ENCODE measurements at places on chromosomes 12 and 14.

DNA sequence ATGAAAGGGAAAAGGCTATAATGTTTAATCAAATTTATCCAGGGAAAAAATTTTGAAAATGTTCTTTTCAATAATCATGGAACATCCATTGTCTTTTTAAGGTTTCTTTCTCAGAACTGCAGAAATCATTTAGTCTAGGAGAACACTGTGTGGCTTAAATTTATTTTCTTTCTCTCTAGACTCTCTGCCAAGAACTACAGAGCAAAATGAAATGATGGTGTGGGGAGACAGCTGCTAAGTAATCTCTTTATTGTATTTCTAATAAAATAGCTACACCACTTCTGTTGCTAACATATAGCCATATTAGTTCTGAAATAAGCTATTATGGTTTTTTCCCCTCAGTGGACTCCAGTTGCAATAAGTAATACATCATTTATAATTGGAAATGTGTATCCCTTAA is 120.9 kb downstream of the EFCAB11 start:
- no peak for DNase-seq

GRCh38 chr12:21751517-21751916 is 23.0 kb downstream of the KCNJ8 start:
- no peak for DNase-seq

- DNase-seq, result no peak
Observed at GRCh38 chr14:60756847-60757246, 22.3 kb downstream of the MNAT1 start.

- DNase-seq, result no peak
Observed at GRCh38 chr12:116318576-116319232, 41.2 kb upstream of the MED13L start.

GRCh38 chr12:74401035-74401434 is 136.6 kb upstream of the ATXN7L3B start:
- DNase-seq, result no peak

DNA sequence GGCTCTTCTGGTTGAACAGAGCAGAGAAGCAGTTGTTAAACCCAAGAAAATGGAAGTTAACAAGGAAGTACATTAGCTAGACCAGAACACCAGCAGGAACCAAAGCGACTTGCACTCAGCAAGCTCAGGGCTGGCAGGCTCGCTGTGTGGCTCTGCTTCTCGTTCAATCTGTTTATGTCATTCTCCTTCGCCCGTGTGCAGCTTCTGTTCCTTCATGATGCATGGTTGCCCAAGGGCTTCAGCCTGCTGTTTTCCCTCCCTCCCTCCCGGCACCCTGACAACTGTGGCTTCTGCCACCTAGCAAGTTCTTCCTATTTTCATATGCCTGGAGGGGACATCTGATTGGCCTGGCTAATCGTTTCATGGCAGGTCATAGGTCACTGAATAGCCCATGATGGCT is 25.3 kb downstream of the PIGH start:
- DNase-seq, result no peak

- DNase-seq, result peak; percentile 61
Observed at GRCh38 chr14:34043627-34044372, 92.9 kb upstream of the EGLN3 start.

DNA sequence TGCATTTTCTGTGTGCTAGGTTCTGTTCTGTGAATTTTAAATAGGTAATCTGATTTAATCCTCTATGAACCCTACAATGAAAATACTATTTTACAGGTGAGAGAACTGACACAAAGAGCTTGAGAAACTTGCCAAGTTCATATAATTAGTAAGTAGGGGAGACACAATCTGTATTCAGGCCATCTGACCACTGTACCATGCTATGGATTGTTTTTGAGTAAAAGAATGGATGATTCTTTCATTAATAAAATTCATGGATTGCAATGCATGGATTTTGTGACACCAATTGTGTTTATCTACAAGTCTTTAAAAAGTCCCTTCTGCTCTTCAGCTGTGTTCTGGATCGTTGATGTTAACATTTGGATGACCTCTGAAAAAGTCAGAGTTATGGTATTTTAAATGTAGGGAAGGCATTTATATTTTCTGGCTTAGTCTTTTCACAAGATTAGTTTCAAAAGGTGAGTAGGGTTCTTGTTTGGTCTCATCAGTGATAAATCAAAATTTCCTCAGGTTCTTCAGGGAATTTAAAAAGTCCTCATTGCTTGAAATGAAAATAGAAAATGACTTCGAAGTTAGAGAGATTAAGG is 15.4 kb upstream of the DYRK2 start:
- no peak for DNase-seq

DNA sequence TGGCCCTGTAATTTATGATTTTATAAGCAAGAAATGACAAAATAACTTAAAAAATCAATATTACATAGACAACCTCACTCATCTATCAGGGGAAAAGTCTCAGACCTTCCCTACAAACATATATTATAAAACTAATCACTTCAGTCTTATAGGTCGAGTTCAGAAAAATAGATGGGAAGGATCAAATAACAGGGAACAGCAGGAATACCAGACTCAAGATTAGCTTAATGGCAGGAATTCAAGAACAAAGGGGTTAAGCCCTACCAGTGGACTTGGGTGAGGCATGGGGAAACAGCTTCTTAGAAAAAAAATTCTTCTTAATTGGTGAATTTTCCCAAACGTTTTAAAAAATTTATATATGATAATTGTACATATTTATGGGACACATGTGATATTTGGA is 51.6 kb upstream of the CRY1 start:
- no peak for DNase-seq

- no peak for DNase-seq
Observed at GRCh38 chr14:64272019-64272418, 22.2 kb downstream of the ESR2 start.

DNA sequence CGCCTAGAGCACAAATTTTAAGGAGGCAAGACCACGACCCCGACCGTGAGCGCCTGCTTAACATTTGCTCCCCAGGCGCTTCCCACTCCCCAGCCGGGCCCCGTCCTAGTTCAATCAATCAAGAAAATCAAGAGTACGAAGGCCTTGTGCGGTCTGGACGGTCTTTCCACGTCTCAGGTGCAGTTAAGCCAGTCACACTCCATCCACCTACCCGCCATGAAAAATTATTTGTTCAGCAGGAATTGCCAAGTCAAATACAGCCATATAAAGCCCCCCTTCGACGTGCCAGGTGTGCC is 603 bp upstream of the LRR1 start:
- no peak for DNase-seq

DNA sequence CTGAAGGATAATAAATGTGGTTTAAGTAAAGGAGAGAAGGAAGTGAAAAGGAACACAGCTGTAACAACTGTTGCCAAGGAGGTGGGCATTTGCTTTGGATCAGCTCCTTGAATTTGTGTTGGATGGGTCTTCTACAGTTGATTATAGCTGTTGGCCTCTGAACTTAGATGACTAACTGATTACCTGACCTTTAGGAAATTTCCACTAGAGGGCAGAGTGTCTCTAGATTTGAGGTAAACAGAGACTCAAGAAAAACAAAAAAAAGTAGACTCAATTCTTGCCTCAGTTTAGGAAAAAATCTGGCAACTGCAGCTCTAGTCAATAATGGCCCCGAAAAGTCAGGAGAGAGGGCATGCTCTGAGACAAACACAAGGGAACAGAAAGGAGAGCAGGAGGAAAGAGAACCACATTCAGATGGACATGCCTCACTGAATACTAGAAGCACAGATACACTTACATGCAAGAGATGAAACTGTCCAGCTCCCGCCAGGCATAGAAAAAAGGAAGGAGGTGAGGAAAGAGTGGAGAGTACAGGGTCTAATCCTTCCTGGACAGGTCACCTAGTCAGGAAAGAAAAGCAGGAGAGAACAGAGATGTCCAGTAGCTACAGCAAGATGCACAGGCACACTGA is 20.6 kb downstream of the COX14 start:
- peak; percentile 54 for DNase-seq

GRCh38 chr12:573232-573631 is 90.0 kb downstream of the NINJ2 start:
- DNase-seq, result no peak

DNA sequence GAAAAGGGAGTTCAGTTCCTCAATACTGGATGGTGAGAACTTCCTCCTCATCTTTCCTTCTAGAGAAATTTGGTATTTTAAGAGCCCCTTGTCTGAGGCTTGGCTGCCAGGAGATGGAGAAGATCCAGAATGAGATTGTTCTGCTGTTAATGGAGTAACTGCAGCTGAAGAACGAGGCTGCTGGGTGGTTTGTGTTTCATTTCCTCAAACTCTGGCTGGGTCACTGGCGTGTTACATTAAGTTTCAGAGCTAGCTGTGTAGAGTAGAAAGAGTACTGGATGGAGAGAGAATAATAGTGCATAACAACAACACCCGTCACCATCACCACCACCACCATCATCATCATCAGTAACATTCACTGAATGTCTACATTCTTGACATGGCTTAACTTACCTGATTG is 325.0 kb upstream of the TBX3 start:
- no peak for DNase-seq

DNA sequence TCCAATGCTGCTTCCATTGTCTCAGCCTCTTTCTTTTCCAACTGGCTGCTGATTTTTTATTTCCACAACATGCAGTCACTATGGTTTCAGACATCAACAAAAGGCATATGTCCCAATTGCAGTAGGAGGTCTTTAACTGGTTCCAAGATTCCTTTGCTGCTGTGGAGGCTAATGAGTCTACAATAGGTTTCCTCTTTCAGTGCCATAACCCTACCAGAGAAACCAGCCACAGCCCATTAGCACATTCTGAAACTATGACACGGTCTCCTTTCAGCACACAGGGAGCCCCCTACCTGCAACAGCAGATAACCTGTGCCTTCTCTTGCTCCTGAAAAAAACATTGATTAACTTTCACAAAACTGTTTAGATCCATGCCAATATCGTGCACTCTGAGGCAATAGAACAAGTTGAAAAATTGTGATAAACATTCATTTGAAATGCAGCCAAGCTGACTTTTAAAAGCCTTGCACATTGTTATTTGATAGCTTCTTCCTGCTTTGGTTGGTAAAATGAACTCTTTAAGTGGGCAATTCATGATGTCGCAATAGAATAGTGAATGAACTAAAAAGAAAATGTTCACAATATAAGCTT is 32.4 kb downstream of the PLEKHG7 start:
- DNase-seq, result no peak

DNA sequence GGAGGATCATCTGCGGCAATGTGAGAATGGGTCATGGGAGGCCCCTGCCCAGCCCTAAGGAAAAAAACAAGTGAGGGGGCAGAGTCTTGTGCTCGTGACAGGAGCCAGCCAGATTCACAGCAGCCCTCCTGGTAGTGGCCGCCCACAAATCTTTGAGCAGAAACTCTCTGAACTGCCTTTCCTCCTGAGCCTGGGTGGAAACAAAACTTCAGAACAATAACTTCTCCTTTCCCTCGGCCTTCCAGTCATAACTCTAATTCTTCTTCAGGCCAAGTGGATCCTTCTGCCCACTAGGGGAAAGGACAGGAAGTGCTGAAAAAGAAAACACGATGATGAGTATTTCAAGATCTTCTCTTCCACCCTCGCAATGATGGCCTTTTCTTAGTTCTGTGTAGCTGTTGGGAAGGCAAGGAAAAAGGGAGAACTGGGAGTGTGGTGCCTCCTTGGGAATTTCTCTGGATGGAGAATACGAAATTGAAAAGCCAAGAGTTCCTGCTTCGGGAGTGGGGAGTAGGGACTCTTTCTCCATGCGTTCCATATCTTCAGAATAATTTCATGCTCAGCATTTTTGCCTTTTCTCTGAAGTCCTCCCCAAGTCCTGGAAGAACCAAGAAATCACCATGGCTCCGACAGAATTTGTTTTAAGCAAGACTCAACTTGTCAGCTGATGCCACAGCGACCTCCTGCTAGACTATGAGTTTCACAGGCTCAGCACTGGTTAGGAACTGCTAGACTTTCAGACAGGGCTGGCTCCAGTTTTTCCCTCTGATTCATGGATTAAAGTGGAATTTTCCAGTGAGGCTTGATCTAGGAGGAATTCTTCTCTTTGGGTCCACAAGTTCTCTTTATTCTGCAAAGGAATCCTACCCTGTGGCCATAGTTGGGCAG is 188.9 kb downstream of the CAND1 start:
- no peak for DNase-seq
